ENCODE measurements at places on chromosomes 5 and 9.

GRCh38 chr5:99054972-99055371 is 126.2 kb upstream of the CHD1 start:
- DNase-seq, result no peak

DNA sequence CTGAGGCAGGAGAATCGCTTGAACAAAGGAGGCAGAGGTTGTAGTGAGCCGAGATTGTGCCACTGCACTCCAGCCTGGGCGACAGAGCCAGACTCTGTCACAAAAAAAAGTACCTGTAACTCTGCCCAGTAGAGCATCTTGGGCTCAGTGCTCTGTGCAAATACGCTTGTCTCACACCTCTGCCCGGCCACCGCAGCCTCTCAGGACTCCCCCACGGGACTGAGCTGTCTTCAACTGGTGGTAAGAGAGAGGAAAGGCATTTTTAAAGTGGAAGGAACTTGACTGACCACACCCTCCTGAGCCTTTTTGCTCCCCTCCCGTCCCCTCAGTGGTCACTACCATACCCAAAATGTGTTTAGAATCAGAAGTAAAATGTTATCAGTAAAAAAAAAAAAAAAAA is 174.3 kb upstream of the PIK3R1 start:
- no peak for DNase-seq

DNA sequence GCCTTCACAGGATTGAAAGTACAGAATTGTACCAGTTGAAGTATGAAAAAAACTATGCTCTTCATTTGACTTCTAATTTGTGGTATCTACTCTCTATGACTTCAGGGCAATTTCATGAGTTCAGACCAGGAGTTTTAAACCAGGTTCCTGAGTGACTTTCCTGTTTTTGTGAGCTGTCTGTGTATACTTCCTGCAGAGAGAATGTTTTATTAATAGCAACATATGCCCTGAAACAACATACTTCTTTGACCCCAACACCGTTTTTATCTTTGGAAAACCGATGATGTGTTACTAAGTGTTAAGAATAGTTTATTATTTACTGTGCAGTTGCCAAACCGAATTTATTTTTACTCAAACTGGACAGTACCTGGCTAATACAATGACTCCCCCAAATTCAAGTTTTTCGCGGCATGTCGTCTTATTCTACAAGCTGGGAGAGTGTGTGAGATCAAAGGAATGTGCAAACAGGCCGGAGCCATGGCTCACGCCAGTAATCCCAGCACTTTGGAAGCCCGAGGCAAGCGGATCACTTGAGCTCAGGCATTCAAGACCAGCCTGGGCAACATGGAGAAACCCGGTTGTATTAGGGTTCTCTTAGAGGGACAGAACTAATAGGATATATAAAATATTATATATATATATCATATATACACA is 58.7 kb upstream of the ERBIN start:
- DNase-seq, result no peak

GRCh38 chr5:88824141-88824540 is 58.8 kb downstream of the MEF2C start:
- no peak for DNase-seq

DNA sequence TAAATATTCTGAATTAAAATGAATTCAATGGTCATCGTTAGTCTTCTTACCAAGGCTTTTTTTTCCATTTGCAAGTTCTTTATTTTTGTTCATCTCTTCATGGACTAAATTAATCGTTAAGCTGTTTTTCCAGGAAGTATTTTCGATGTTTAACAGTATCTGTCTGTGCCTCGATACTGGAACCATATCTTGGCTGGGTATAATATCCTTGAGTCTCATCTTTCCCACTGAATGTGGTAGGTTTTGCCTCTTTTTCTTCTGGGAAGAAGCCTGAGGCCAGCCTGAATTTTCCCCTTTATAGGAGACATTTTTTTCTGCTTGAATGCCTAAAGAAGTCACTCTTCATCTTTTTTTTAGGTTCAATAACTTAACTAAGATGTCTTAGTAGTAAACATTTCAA is 4.0 kb upstream of the SEPTIN8 start:
- DNase-seq, result no peak

DNA sequence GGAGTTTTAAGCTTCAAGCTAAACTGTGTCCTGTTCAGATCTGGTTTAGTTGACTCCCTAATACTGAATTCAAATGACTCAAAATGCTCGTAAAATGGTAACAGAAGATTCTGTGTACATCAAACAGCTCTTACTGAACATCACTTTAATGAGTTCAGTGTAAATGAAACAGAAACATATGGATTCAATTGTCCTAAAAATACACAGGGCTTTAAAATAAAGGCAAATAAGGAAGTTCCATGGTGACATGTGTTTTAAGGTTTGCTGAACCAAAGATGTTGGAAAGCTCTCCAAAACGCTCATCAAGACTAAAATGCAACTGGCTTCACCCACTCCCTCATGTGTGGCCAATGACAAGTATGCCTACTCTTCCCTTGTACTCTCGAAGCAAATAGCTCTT is 340.0 kb upstream of the PIK3R1 start:
- no peak for DNase-seq

DNA sequence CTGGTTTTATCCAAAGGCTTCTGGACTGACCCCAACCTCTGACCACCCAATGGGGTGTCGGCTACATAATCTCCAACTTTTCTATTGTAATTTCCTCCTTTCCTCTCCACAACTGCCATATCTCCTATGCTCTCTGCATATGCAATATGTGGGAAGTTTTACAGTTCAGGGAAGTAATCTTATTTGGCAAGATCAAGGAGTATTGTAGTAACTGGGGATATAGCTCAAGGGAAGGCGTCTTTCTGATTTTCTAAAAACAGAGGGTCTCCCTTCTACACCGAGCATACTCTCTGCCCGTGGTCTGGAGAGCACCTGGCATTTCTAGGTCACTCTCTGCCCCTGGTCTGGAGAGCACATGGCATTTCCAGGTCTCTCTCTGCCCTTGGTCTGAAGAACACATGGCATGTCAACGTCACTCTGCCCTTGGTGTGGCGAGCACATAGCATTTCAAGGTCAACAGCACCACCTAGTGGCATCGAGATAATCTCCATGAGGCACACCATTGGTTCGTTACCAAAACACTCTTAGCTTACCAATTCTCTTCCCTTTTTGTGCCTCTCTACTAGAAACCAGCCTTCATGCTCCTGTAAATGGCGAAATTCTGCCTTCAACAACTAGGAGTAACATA is 616.4 kb upstream of the NUDT12 start:
- DNase-seq, result no peak

GRCh38 chr5:138354926-138355378 is 2.5 kb downstream of the KDM3B start:
- DNase-seq, result peak; percentile 83

DNA sequence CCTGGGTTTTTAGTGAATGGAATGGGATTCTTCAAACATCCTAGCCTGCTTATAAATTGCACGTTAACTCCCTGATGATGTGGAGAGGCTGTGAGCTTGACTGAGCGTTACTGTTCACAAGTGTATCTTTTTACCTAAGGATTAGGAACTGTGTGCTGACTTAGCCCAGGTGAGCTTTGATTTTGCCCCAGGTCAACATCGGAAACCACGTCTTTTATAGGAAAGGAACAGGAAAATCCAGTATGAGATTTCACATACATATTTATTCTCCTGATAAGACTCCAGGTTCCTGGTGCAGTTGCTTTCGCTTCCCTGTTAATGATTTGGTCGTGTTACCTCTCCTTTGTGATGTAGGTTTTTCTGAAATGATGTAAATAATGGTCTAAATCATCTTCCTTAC is 103.2 kb upstream of the BASP1 start:
- DNase-seq, result no peak

DNA sequence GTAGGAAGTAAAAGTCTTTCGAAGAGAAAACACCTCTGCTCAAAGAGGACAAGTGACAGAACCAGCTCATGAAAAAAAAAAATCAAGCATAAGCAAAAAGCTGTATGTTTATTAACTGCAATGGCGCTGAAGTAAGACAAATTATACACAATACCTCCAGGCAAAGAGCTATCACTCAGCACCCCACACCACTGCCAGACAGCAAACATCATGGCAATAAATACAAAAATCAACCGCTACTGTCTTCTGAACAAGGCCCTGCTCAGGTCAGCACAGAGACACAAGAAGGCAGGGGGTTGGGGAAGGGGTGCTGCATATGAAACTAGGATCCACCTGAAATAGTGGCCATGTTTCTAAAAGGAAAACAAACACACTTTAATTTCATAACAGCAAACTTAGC is 50.4 kb downstream of the MAPKAP1 start:
- no peak for DNase-seq

DNA sequence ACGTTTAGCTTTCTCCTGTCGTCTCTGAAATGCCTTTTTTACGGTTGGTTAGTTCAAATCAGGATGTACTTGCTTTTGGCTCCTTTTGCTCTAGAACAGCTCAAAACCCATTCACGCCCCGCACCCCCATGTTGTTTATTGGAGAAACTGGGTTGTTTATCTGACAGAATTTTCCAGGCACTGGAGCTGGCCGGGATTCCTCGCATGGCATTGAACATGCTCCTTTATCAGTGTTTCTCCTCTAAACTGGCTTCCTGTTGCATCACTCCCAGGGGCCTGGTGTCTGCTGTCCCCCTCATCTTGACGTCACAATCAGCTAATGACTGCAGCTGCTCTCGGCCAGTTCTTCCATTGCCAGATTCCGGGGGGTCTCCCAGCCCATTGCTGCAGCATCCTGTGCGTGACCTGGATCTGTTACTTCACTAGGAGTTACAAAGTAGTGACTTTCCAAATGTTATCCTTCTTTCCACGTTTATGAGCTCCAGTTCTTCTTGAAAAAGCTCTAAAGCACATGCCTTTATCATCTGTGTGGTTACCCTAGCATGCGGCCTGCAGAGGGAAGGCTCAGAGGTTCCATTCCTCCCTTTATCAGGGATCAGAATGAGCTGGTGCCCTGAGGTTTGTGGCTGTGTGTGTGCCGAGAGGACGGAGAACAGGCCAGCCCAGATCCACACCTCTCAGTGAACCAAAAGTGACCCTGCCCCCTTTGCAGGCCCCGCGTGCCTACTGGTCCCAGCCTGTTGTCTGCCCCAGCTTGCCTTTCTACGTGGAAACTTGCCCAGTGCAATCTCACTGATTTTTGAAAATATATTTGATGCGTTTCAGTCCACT is 27.5 kb downstream of the FAM163B start:
- DNase-seq, result no peak

DNA sequence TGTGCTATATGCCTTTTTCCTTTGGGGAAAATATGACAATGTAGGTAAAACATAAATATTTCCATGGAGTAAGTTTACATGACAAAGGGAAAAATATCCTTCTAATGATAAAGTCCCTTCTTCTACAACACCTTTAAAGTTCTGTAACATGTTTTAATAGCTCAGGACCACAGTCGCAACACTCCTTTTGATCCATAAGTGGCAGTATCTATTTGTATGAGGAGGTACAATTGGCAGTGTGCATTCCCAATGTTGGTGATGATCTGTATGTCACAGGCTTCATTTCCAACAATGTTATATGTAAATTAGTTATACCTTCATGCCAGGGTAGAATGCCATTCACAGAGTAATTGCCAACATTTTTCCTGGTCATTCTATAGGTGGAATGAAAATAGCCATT is 127.1 kb upstream of the CCNH start:
- no peak for DNase-seq

DNA sequence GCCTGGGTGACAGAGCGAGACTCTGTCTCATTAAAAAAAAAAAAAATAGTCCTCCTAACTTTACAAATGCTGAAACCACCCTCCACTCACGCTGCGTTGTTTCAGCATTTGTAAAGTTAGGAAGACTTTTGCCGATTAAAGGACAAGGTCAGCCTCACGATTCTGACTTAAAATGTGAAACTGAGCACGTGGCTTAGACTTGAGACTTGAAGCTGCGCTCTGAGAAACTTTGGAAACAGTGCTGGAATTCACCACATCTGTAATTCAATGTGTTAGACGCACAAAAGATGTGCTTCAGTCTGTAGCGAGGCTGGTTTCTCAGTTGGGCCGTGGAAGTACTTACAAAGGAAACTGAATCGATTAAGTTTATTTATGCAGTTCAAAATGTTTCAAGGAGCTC is 25.0 kb upstream of the LAMC3 start:
- DNase-seq, result no peak

DNA sequence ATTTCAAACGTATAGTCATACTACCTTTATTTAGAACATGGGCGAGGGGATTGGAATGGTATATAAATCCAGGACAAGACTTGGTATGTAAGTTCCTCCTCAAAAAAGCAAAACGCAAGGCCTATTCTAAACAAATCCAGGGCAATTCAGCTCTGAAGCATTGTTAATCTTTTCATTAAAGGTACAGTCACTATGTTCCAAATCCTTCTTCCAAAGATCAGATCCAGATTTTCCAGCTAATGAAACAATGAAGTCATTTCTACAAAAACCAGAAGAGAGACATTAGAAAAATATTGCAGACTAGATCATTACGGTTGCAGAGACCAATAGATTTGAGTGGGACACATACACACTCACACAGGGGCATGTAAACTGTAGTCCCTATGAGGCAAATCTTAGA is 116.1 kb upstream of the BNC2 start:
- DNase-seq, result no peak

GRCh38 chr5:137022725-137023124 is 476.4 kb downstream of the SPOCK1 start:
- no peak for DNase-seq

DNA sequence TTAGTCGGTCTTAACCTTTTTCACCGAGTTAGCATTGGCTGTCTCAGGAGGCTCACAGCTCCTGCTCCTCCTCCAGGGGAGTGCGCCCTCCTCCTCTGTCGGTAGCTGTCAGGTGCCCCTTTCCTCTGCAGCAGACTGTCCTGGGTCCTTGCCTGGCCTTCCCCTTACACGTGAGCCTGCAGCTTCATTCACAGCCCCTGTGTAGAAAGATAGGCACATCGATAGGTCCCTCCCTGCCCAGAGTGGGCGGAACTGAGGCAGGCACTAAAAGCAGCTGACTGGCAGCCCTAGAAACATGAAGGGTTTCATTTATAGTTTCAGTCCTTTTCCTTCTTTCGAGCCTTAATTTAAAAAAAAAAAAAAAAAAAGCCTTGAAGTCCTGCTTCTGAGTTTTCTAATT is 17.2 kb downstream of the TENT4A start:
- DNase-seq, result no peak

- DNase-seq, result no peak
Measured at GRCh38 chr5:16120579-16120978, 59.0 kb downstream of the MARCHF11 start.

- no peak for DNase-seq
Measured at GRCh38 chr9:28491121-28491520, 917.8 kb upstream of the C9orf72 start.

DNA sequence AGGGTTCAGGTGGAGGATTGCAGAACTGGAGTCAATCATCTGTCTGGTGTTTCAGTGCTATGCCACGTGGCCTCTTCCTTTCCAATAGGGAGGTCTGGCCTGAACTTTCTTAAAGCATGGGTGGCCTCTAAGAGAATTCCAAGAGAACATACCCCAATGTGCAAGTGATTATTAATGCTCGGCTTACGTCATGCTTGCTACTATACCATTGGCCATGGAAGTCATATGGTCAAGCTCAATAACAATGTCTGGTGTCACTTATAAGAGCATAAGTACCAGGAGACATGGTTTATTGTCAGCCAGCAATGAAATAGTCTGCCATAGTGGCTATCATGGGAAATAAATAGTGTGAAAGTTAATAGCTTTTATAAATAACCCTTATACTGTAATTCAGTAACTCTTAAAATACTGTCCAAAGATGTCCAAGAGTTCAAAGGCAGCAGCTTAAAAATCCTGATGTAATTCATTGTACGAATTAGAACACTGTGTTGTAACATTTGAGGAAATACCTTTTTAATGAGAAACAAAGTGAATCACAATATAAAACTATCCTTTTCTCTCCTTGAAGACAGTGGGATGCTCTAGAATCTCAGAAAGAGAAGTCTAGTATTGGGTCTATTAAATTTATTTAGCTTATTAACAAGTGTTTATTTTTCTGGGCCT is 355.4 kb upstream of the PRR16 start:
- no peak for DNase-seq

- no peak for DNase-seq
Measured at GRCh38 chr9:74147906-74148305, 349.2 kb upstream of the RORB start.

Data from CD4-positive, alpha-beta T cell treated with Interleukin-4 for 4 hours (primary cell).